GM13977 (cell line): ENCODE measurements at places on chromosomes 16 and 17.

GRCh38 chr16:13863075-13863765 is 56.7 kb upstream of the ERCC4 start:
- no peak for DNase-seq

DNA sequence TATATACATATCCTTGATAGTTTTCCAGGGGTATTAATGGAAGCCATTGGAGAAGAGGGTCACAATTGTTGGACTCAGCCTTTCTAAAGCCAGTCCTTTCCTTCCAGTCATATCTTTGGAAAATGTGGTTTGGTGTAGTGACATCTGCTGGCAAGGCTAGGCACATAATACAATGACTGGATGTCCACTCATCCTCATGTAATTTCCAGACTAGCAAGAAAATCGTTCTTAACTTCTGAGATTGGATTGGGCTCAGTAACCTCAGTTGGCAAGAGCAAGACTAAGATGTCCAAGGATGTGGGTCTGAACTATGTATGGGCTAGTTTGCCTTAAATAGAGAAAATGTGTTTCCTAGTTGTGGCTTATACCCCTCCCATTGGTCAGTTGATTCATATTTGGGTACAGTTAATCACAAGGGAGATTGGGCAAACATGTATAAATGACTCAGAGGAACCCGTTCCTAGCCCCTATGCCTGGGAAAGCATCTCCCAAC is 8.7 kb upstream of the KAT7 start:
- no peak for DNase-seq

DNA sequence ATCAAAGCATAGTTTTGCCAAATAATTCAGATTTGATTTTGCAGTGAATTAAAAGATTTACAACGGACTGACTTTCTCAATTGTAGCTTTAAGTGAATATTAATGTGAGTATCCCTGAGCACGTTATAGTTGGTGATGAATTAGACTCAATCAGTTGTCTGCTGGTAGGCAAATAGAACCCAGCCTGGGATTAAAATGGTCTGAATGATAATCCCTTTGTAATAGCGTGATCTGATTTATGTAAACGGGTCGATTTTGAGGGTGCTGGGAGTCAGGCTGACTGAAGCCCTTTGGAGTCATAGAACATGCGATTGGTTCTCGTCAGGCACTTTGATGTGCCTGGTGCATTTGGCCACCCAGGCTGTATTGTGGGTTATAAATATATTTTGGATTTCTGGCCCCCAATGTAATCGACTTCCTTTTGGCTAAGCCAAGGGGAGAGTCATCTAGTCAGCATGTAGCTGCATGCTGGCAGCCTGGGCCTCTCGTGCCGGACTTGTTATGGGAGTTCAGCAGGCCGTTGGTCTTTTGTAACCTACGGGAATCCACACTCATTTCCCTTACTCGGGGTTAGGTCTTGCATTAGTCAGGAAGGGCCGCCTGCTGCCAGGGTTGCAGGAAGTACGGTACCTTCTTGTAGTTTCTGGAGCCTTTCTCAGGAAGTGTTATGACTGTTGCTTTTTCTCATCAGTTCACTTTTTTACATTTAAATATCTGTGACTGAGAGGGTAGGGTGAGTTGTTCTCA is 5.4 kb downstream of the PGS1 start:
- DNase-seq = peak; percentile 67

DNA sequence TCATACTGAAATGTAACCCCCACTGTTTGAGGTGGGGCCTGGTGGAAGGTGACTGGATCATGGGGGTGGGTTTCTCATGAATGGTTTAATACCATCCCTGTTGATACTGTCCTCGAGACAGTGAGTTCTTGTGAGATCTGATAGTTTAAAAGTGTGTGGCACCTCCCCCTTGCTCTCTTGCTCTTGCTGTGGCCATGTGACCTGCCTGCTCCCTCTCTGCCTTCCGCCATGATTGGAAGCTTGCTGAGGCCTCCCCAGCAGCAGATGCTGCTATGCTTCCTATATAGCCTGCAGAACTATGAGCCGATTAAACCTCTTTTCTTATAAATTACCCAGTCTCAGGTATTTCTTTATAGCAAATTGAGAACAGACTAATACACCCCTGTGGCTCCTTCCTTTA is 40.6 kb downstream of the STAT3 start:
- no peak for DNase-seq

GRCh38 chr17:10870336-10871050 is 32.6 kb upstream of the PIRT start:
- DNase-seq = no peak
